ENCODE measurements at places on chromosomes 11 and 22.

DNA sequence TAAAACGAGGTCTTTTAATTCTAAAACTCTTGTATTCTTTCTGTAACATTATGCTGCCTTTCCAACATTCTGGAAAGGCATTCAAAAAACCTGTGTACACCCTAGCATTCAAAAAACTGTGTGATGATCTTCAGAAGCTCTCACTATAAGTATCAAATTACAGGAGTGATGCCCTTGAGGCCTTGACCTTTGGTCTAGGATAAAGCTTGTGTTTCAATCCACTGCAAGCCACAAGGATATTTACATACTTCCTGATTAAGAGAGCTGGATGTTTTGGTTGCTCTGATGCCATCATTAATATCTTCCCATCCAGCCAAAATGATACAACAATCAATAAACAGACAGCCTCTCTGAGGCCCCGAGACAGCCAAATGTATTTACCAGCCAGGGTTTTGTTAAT lies 11.9 kb downstream of the CLPB start:
- DNase-seq: no peak

GRCh38 chr11:2778630-2779498 lies 79.1 kb upstream of the KCNQ1OT1 start:
- DNase-seq: no peak

DNA sequence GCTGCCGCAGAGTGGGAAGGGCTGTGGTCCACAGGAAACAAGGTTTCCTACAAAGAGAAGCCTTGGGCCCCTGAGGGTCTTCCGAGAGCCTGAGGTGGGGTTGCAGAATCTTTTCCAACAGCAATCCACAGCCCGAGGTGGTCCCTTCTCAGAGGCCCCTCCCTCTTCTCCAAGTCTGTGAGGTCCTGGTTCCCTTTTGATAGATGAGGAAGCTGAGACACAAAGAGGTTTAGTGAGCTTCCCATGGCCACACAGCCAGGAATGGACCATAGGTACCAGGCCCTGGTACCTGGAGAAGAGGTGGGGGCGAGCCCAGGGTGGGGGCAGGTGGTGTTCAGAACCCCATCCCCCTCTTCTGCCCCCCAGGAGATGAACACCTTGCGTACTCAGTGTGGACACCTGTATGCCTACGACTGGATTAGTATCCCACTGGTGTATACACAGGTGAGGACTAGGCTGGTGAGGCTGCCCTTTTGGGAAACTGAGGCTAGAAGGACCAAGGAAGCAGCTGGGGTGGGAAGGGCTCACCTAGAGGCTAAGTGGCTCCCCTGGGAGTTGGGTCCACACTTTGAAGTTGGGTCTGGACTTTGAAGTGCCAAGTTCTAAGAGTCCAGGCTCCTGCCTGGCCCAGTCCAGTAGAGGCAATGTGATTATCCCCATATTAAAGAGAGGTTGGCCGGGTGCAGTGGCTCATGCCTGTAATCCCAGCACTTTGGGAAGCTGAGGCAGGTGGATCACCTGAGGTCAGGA lies 7.0 kb downstream of the BEST1 start:
- DNase-seq: no peak

DNA sequence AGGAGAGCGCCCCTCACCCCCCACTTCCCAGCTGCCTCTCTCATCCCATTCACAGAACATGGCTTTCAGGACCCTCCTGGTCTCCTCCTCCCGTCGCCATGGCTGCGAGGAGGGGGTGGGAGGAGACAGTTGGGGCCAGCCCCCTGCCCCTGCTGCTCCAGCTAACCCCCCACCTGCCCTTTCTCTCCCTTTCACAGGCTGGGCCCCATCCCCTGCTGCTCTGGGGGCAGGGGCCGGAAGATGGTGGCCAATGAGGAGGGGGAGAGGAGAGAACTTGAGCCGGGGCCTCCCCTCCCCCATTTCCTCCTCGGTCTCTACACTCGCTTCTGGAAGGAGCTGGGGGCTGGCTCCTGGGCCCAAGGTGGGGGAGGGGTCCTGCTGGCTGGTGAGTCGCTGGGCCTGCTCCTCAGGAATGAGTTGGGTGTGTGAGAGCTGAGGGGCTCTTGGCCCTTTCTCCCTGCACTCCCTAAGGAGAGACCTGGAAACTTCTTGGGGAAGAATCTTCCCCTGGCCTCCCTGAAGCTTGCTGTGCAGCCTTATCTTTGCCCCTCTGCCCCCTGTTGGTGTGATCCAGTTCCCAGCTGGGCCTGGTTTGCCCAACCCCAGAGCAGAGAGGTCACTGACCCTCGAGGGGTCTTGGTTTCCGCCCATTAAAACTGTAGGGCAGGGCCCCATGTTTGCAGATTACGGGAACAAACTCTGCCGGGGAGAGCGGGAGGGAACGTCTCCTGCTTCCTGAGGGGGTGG lies 10.2 kb downstream of the YPEL4 start:
- no peak for DNase-seq

GRCh38 chr11:40162901-40163883 lies 1296.3 kb downstream of the LRRC4C start:
- DNase-seq: no peak
